Ecto neural progenitor cell (in vitro differentiated cells): ENCODE measurements at places on chromosomes 6 and 20.

DNA sequence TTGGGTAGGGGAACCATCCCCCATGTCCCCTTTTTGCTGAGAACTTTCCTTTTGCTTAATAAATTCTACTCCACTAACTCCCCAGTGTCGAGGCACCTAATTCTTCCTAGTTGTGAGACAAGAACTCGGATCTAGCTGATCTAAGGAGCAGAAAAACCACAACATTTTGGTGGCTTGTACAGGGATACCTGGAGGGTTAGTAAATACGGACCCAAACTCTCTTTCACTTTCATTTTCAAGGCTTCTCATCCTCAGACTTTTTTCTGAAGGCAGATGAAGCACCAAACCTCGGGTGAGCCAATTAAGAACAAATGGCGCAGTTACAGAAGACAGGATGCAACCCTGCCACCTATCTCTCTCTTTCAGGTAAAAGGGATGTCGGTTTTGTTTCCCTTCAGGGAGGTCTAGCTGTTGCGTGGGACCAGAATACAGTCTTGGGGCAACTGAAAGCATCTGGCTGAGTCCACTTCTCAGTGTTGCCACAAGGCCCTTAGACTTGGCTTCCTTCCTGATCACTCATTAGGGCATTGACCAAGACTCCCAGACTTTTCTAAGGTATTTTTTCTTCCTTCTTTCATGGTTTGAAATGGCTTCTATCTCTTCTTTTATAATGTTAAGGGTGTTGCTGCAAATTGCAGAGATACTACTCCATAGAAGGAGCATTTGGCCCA lies 11.1 kb upstream of the HTR1B start:
- DNase-seq = no peak

DNA sequence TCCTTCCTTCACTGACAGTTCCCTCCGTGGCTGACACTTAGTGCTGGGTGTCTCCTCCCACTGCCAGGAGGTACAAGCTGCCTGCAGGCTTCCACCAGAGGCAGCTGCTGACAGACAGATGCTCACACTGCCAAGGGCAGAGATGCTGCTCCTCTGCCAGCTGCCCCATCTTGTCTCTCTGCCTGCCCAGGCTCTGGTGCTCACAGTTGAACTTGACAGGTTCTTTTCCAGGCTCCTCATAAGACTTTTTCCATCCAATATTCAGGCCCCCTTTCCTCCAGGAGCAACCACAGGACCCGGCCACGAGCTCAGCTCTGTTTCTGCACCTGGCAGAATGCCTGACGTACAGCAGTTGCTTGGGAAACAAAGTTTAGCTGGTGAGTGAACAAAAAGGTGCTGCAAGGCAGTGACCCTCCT lies 79.8 kb downstream of the PSMB1 start:
- no peak for DNase-seq

- peak; percentile 56 for DNase-seq
Observed at GRCh38 chr6:43455531-43456428, at the start of gene DLK2. Gene DLK2 (minus strand): TSS chr6:43455548. CDS start chr6:43454825, 723 bp downstream.

- DNase-seq = no peak
Observed at GRCh38 chr6:131844243-131844841, 36.5 kb downstream of the ENPP1 start.

DNA sequence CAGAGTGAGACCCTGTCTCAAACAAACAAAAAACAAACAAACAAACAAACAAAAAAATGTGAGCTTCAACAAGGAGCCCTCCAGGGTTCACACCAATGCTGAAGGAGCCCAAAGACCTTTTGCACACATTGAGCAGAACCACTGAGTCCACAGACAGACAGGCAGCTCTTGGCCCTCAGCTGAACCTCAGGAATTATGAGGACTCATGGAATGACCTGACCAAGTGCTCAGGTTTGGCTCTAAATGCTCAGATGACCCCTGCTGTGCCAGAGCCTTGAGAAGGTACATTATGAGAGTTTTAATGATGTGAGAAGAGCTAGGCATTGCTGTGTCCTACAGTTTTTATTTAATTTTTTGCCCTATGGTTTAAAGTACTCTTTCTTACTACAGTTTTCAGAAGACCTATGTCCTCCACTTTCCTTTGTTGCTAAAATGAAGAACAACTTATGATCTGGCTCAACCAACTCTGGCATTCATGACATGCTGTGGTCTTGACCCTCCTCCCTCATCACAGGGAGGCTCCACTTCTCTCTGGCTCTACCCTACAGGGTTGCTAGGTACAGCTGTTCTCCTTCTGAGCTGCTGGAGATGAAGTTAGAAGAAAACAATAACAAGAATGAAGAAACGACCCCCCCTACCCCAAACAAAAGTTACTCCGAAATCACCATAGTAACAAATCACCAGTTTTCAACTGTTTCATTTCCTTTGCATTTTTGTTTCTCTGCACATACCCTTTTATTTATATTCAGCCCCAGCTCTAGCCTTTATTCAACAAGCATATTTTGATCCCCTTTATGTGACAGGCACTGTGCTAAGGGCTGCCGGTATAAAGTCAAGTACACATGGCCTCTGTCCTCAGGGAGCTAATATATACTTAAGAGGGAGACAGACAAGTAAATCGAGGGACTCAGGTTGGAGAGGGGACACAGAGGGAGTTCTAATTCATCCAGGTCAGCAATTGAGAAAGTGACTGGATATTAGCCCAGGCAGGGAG lies 128.7 kb upstream of the TRAF3IP2 start:
- no peak for DNase-seq

- DNase-seq = no peak
Observed at GRCh38 chr20:41101660-41102059, 35.7 kb upstream of the PLCG1 start.

DNA sequence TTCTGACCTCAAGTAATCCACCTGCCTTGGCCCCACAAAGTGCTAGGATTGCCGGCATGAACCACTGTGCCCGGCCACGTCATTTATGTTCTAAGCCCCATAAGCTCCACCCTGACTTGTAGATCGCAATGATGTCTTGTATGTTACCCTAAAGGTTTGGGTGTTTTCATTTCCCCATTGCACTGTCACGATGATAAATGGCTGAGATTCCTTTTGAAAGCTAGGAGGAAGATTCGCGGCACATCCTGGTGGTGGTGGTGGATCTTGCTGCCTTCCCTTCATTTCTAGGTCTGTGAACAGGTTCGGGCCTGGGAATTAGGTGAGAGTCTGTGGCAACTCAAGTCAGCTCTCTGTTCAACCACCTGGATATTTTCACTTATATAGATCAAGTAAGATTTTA lies 28.3 kb downstream of the MUC22 start:
- DNase-seq = no peak

DNA sequence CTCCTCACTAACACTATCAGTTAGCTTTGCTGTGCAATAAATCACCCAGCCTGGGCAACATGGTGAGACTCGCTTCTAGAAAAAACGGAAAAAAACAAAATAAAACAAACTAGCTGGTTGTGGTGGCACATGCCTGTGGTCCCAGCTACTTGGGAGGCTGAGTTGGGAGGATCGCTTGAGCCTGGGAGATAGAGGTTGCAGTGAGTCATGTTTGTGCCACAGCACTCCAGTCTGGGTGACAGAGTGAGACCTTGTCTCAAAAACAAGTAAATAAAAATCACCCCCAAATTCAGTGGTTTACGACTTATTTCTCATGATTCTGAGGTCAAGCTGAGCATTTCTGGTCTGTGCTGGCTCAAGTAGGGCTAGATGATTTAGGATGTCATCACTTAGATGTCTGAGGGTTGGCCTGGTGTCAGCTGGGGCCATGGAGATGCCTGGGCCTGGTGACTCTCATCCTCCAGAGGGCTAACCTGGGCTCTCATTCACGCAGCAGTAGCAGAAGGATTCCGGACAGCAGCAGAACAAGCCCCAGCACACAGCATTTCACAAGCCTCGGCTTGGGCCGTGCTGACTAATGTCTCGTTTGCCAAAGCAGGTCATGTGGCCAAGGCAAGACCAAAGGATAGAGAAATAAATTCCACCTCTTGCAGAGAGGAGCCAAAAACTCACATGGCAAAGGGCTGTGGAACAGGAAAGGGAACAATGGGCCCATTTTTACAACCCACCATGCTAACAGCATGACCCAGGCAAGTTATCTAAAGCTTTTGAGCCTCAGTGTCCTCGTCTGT lies 32.5 kb downstream of the MGME1 start:
- no peak for DNase-seq

DNA sequence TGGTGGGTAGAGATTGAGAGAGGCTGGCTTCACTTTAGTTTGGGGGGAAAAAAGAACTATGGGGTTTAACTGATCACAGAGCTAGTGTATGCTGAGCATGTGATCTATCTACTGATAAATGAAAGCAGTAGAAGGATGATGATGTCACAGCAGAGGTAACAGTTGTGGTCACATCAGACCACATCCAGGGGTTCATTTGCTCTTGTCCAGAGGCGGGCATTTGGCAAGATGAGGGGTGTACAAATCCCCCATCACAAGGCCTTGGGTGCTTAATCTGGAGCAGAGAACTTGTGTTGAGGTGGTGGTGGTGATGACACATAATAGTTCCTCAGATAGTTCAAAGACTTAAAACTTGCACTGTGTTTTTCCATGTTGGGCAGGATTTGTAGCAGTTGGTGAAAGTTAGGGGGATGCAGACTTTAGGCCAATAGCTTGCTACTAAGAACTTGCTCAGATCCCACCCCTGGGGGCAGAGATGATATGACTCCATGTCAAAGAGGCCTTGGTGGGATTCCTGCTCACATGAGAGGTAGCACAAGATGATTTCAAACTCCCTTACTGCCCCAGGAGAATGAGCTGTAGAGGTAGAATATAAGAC lies 63.4 kb downstream of the PRDM1 start:
- DNase-seq = no peak

GRCh38 chr20:20483328-20483727 lies 115.4 kb downstream of the INSM1 start:
- DNase-seq = no peak

DNA sequence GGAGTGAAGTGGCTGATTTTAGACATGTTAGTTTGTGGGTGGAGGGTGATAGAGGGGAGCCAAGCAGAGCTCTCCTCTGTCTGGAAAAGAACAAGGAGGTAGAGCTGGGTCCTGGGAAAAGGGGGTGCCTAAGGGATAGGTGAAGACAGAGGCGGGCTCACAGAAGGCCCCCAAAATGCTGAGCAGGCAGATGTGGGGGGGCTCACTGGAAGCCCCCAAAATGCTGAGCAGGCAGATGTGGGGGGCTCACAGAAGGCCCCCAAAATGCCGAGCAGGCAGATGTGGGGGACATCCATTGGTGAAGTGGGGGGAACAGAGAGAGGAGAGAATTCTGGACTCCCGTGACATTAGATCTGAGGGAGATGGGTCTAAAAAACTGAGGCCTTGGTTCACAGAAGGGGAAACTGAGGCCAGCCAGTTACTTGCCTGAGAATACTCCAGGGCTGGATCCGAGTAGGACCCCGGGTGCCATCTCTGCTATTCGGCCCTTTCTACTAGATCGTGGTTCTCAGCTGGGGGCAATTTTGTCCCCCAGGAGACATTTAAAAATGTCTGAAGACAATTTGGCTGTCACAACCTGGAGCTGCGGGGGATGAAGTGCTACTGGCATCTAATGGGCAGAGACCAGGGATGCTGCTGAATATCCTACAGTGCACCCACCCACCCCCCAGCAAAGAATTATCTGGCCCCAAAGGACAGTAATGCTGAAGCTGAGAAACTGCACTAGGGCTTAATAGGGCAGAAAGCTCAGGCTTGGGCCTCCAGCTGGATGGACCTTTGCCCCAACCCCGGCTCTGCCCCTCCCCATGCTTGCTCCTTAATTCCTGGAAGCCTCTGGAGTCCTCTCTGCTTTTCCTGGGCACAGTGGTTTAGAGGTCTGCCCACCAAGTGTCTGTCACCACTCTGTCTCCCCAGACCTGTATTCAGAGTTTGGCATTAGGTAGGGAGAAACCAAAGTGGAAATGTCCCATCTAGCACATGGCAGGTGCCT lies 2.1 kb downstream of the LPIN3 start:
- no peak for DNase-seq

- DNase-seq = no peak
Observed at GRCh38 chr6:19332806-19333460, 504.2 kb upstream of the ID4 start.

DNA sequence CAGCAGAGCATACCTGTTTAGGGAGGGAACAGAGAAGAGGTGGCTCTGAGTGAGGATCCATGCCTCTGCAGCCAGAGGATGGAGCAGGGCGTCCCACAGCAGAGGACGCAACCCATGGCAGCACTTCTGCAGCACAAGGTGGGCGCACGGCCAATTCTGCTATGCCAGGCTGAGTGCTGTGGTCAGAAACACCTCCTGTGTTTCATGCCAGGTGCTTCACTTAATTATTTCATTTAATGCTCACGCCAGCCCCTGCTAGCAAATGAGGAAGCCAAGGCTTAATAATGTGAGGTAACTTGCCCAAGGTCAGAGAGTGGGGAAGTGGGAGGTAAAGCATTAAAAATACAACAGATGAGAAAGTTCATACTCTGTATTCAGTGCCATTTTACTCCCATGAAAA lies 68.5 kb upstream of the PTGIS start:
- DNase-seq = no peak
